ENCODE measurements at places on chromosomes 13 and 19.

- no peak for DNase-seq
Observed at GRCh38 chr13:80276371-80277289, 64.3 kb downstream of the SPRY2 start.

- no peak for DNase-seq
Observed at GRCh38 chr19:28553005-28553404, 659.9 kb downstream of the UQCRFS1 start.

DNA sequence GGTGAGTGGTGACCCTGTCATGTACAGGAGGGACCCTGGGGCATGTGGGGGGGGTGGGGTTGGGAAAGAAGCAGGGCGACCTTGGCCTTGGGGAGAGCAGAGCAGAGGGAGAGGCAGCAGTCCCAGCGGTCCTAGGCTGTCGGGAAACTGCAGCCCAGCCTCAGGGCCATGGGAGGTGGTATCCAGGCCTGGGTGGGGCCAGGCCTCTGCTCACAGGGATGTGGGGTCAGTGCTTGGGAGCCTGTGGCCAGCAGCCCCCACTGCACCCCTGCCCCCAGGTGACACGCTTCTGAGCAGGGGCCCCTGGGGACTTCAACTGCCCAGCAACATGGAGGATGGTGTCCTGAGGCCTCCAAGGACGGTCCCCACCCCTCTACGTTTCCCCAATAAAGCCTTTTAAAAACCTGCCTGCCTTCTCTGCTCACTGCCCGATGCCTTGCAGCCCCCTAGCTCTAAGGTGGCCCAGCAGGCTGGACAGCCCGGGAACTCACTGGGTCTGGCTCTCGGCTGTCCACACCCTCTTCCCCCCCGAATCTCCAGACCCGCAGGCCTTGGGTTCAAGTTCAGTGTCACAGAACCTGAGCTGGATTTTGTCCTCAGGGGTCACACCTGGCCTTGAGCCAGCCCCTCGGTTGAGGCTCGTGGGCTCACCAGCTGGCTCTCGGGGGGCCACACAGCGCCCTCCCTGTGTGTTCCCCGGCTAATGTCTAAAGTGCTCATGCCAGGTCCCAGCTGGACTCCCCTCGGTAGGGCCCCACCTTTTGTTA, 6.9 kb downstream of the PNKP start:
- no peak for DNase-seq

DNA sequence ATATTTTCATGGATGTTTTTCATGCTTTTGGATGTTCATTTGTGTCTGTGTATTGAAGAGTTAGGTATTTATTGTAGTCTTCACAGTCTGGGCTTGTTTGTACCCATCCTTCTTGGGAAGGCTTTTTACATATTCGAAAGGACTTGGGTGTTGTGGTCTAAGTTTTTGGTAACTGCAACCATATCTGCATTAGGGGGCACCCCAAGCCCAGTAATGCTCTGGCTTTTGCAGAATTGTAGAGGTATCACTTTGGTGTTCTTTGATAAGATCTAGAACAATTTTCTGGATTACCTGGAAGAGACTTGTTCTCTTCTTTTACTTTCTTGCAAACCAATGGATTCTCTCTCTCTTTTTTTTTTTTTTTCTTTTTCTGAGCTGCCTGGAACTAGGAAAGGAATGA, 581.3 kb downstream of the DACH1 start:
- no peak for DNase-seq

GRCh38 chr19:6677883-6678689, 8.1 kb upstream of the TNFSF14 start:
- DNase-seq, result no peak

DNA sequence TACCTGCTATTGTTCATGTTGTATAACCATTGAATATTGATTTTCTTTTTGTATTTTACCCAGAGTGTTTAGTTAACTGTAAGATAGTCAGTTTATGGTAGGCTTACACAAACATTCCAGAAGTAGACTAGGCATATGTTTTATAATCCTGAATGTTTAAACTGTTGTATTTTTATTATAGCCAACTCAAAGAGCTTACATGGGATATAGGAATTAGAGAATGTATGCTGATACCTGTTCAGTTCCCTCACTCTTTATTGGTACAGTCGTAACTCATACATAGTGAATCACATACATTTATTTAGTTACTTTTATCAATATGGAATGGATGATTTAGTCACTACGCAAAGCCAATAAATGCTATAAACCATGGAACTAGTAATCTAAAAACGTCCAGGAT, 657.9 kb downstream of the SLITRK5 start:
- no peak for DNase-seq

GRCh38 chr19:44746946-44747738, 1.4 kb upstream of the BCL3 start:
- DNase-seq, result peak; percentile 95

Data from fibroblast of the aortic adventitia (primary cell).